RWPE2 (cell line): ENCODE measurements at places on chromosomes 7 and 10.

GRCh38 chr7:90708841-90709317 lies 112.8 kb downstream of the CDK14 start:
- DNase-seq: no peak

DNA sequence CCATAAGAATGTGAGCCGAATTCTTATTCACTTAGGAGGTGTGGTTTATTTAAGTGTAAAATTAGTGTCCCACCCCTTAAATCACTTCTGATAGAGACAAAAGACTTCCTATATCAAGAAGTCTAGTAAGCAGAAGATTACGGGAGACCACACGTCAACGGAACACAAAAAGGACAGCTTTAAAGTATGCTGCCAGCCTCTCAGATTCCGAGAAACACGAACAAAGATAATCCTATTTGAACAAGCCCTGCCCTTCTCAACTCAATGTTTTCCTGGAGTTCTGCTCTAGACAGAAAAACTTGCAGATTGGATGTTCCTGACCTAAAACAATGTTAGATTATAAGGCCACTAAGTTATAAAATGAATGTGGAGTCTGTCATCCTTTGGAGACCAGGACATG lies 4.9 kb upstream of the MCU start:
- no peak for DNase-seq

DNA sequence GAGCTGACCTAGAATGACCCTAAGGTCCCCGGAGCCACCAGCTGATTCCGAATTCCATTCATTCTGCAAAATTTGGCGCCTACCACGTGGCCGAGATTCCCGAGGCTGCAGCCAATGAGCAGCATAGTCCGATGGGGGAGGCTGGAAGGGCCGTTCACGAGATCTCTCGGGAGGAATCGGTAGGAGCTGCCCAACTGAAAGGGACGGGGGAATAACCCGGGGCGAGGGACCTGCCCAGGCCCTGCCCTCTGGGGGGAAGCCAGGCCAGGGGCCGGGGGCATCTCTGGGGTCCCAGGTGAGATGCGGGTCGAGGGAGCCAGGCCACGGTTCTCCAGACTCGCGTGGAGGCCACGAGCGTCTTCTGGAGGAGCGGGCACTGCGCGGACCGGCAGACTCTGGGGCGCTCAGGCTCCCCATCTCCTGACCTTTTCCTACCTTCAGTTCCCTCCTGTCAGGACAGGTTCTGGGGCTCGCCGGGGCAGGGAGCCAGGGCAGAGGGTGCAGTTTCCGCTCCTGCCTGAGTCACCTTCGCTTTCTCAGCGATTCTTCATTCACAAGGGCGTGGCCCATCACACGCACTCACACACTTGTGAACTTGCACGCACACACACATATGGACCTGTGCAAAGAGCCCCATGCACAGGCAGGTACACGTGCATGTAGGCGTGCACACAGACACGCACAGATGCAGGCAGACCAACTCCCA lies 173.4 kb downstream of the RNF216 start:
- peak; percentile 93 for DNase-seq

GRCh38 chr7:3888096-3888495 lies 587.0 kb downstream of the SDK1 start:
- DNase-seq: no peak

- no peak for DNase-seq
Observed at GRCh38 chr10:128867819-128868218, 599.2 kb upstream of the MGMT start.

DNA sequence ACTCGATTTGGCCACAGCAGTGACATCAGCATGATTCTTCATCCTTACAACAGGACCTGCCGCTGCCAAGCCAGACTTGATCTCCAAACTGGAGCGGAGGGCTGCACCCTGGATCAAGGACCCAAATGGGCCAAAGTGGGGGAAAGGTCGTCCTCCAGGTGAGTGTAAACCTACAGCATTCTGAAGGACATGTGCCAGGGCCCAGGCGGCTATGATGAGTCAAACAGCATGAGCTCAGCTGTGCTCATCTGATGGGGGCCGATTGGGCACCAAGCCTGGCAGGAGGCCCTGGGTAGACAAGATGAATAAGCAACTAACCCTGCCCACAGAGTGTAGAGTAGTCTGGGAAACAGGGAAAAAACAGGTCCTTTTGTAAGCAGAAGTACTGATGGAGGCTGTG lies 14.4 kb upstream of the ATP6V0E2 start:
- DNase-seq: no peak

- no peak for DNase-seq
Observed at GRCh38 chr7:87013136-87013839, 46.2 kb downstream of the ELAPOR2 start.
